ENCODE measurements at places on chromosomes 11 and 22.
A peak's percentile ranks its signal among the peaks of the same experiment; 100 is the strongest.

DNA sequence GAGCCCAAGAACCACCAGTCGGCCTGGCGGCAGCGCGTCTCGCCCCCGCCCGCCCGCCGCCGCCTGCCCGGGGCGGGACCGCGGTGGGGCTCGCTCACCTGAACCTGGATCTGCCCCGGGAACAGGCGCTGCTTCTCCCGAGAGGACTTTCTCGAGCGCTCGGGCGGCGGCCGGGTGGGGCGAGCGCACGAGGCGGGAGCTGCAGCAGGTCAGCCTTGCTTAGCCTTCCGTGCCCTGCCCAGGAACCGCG, 133 bp downstream of the MYH9 start:
- DNase-seq = no peak

GRCh38 chr11:27705873-27706820, 5.9 kb upstream of the BDNF start:
- DNase-seq = no peak

GRCh38 chr11:2655016-2655719, 44.6 kb downstream of the KCNQ1OT1 start:
- DNase-seq = no peak

- peak; percentile 71 for DNase-seq
Observed at GRCh38 chr11:29159552-29160465, 857.0 kb downstream of the KCNA4 start.

- peak; percentile 27 for DNase-seq
Observed at GRCh38 chr11:68838572-68838964, 3.1 kb downstream of the CPT1A start.

- peak; percentile 73 for DNase-seq
Observed at GRCh38 chr11:47918882-47919495, 61.4 kb upstream of the PTPRJ start.

DNA sequence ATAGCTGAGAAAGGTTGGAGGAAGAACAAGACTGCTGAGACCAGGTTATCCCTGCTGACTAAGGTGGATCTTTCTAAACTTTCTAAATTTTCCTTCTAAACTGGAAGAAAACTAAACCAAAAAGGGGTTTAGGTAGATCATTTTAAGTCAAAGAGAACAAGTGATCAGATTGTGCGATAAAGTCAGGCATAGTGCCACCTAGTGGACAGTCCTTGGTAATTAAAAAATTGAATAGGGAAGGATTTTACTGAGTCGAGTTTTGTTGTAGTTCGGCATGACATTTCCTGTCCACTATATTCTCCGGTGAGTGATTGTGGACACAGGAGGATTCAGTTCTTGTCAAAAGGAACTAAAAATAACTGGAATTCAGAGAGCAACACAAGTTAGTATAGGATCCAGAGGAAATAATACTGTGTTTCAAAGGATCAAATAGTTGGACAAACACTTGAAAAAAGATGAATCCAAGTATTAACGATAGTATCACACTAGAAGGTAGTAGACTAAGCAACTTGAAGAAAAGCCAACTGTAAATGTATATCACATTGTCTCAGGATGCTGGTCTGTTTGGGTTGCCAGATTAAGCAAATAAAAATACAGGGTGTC, 1236.4 kb downstream of the FAM181B start:
- peak; percentile 75 for DNase-seq

DNA sequence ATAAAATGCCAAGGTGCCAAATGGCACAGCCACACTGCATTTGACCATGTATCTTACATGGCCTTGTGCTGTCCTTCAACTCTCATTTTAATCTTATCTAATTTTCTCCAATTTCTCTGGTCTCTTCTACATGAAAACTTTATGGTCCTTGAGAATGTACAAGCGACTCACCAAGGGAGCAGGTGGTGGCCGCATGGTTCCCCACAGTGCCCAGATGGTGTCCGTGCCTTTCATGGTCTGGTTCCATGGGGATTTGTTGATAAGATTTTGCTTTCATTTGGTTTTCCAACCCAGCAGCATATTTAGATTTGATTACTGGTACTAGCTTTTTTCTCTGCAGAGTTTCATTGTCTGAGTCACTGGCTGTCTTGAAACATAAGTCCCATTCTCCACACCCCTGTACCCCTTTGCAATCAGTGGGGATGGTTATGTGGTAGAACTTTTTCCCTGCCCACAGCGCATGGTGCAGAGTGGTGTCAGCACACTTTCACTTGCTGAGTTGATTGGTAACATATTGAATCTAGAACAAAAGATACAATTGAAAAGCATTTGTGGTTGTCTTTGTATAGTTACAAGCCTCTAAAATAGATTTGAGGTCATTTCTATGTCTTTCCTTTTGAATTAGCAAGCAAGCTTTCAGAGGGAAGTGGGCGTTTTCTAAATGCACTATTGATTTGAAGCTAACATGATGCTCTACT, 24.1 kb downstream of the ZNRF3 start:
- DNase-seq = no peak

DNA sequence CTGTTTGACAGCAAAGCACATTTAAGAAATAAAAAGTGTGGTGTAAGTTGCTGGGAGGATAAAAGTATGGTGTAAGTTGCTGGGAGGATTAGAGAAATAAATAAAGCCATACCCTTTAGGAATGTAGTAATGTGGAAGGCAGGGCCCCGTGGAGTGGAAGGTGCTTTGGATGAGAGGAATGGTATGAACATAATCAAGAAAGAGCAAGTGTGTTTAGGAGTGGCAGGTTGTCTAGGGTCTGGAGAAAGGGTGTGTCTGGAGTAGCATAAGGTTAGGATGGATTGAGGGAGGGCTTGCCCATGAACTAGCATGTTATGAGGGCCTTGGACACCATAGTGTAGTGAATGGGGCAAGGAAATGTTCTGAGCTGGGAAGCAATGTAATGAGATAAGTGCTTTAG, 18.1 kb downstream of the MRPL16 start:
- DNase-seq = no peak

GRCh38 chr11:86279747-86280146, 22.3 kb upstream of the HIKESHI start:
- DNase-seq = no peak

DNA sequence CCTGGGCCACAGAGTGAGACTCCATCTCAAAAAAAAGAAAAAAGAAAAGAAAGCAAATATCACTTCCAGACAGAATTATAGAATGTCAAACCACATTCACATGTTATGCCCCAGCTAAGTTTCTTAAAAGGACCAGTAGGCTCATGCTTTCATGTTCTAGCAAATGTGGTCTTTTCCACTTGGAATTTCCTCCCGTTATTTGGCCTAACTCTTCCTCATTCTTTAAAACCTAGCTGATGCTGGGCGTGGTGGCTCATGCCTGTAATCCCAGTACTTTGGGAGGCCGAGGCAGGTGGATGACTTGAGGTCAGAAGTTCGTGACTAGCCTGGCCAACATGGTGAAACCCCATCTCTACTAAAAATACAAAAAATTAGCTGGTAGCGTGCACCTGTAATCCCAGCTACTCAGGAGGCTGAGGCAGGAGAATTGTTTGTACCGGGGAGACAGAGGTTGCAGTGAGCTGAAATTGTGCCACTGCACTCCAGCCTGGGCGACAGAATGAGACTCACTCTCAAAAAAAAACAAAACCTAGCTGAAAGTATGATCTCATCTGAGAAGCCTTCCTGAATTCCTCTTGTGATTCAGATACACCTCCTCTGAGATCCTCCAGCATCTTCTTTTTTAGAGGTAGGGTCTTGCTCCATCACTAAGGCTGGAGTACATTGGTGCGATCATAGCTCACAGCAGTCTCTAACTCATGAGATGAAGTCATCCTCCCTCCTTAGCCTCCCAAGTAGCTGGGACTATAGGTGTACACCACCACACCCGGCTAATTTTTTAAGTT, 50.4 kb downstream of the FCHSD2 start:
- DNase-seq = no peak

DNA sequence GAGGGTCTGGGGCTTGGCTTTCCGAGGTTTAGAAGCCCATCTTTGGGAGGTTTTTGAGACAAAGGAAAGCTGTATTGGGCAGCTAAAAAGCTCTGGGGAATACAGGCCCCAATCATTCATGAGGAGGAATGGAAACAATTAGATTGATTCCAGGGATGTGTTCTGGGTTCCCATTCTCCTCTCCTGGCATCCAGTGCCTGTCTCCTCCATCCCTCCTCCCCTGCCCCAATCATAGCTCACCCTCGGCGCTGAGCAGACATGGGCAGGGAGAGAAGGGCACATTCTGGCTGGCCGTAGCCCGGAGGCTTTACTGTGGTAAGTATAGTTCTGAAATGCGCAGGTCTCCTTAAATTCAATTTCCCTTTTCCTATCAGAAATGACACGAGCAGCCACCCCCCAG, 42.4 kb downstream of the ABTB2 start:
- no peak for DNase-seq

- no peak for DNase-seq
Observed at GRCh38 chr11:565921-566509, 5.2 kb downstream of the RASSF7 start.

DNA sequence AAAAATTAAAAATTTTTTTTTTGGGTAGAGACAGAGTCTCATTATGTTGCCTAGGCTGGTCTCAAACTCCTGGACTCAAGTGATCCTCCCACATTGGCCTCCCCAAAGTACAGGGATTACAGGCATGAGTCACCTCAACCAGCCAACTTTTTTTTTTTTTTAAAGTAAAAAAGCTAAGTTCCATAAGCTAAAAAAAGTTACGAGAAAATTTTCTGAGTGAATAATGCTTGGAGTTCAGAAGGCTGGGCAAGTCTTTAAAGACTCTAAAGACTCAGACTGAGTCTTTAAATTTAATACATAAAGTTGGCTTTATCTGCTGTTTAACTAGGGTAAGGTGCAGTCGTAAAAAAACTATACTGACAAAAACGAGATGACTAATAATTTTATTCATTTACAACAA, 5.6 kb downstream of the DDX6 start:
- peak; percentile 24 for DNase-seq
